ENCODE measurements at places on chromosomes 3 and 15.

- no peak for DNase-seq
Measured at GRCh38 chr3:184552863-184553262, 8.7 kb upstream of the EPHB3 start.

GRCh38 chr3:160754371-160754854, 1.6 kb upstream of the PPM1L start:
- DNase-seq = no peak

DNA sequence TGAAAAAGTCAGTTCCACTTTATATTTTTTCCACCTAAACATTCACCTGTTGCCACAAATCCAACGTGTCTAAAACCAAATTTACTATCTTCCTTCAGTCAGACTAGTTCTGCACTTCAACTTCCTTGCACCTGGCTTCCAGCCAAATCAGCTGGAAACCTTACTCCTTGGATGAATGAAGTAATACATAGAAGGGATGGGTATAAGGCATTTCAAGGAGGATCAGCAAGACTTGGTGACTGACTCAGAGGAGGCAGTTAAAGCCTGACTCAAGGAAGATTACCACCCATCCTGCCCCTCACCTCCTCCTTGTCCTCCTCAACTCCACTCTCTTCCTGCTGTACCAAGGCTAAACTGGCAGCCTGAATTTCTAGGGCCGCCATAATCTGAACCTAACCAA, 37.1 kb downstream of the QTRT2 start:
- DNase-seq = no peak

DNA sequence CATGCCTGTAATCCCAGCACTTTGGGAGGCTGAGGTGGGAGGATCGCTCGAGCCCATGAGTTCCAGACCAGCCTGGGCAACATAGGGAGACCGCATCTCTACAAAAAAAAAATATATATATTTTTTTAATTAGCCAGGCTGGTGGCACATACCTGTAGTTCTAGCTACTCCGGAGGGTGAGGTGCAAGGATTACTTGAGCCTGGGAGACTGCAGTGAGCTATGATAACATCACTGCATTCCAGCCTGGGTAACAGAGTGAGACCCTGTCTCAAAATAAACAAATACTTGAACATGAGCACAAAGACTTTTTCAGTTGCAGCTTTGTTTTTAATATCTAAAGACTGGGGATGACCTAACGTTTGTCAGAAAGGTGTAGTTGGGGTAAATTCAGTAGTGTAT, 31.3 kb upstream of the GATM start:
- DNase-seq = no peak

DNA sequence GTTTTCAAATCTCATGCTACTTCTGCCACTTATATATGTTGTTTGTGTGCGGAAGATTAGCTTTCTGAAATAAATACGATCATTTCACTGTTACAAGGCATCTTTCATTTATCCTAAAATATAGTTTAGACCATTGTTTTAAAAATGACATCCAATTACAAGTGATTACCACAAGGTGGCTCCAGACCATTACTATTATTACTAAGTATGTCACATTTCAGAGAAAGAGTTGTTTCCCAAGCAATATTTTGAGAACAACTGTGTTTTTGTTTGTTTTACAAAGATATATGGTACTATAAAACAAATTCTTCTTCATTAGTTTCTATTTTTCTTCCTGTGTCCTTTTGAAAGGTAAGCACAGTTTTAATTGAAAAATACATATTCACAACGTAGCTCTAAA, 136.0 kb upstream of the RAP2B start:
- no peak for DNase-seq

DNA sequence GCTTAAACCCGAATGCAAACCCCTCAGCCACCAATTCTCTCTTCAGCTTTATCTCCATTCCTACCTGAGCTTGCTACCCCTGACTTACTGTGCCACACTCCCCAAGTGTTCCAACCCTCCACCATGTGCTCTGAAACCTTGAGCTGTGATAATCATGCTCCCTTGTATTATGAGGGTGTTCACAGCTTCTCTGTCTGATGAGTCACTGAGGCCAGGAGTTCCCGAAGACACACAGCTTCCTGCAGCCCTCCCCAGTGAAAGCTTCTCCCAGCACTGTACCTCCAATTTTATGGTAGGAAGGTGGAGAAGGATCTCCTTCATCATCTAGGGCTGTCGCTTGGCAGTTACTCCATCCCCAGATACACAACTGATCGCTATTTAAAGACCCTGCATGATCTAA, 24.9 kb downstream of the STAC start:
- DNase-seq = no peak

GRCh38 chr3:38084334-38085310, 45.6 kb downstream of the DLEC1 start:
- no peak for DNase-seq

- DNase-seq = no peak
Measured at GRCh38 chr3:30604093-30604492, 2.3 kb upstream of the TGFBR2 start.

DNA sequence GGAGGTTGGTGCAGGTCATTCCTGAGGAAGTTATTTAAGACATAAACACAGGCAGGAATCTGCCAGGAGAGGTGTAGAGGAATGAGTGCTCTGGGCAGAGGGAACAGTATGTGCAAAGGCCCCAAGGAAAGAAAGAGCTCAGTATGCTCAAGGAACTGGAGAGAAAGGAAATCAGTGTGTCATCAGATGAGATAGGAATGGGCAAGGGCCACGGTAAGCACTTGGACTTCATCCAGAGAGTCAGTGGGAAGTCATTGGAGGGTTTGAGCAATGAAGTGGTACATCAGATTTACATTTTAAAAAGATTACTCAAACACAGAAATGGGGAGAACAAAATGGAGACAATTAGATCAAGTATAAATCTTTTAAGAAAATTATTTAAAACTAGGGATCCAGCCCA, 272.2 kb downstream of the ADAMTSL3 start:
- DNase-seq = no peak

All from GM12892 (cell line).